Fibroblast of skin of scalp (primary cell): ENCODE measurements at places on chromosomes 13 and 19.
A peak's percentile ranks its signal among the peaks of the same experiment; 100 is the strongest.

DNA sequence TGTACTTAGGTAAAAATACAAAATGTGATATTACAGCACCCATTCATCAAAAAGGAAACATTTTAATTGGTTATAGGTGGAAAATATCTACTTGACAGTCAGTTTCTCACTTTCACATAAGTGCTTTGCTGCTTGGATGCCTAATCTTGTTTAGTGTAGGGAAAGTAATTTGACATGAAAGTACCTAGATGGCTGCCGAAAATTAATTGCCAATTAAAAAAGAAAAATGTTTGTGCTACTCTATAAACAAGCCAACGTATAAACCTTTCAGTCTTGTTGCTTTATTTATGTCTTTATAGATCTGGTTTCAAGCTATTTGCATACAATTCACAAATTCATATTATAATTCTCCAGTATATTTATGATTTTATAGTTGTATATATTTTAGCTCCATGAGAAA, 729.9 kb downstream of the DACH1 start:
- DNase-seq, result no peak

- DNase-seq, result peak; percentile 92
Measured at GRCh38 chr13:45370922-45371406, 30.0 kb upstream of the TPT1 start.

DNA sequence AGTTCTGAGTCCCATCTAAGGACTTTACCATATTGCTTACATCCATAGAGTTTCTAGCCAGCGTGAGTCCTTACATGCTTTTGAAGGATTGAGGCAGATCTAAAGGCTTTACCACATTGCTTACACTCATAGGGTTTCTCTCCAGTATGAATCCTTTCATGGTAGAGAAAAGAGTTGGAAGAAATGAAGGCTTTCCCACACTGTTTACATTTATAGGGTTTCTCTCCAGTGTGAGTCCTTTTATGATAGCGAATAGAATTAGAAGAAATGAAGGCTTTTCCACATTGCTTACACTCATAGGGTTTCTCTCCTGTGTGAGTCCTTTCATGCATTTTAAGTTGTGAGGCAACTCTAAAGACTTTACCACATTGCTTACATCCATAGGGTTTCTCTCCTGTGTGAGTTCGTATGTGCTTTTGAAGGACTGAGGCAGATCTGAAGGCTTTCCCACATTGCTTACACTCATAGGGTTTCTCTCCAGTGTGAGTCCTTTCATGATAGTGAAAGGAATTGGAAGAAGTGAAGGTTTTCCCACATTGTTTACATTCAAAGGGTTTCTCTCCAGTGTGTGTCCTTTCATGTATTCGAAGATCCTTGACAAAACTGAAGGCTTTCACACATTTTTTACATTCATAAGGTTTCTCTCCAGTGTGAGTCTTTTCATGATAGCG, 8.4 kb upstream of the ZNF433 start:
- DNase-seq, result no peak

- DNase-seq, result peak; percentile 82
Measured at GRCh38 chr19:4694211-4694987, 24.3 kb upstream of the MYDGF start.

DNA sequence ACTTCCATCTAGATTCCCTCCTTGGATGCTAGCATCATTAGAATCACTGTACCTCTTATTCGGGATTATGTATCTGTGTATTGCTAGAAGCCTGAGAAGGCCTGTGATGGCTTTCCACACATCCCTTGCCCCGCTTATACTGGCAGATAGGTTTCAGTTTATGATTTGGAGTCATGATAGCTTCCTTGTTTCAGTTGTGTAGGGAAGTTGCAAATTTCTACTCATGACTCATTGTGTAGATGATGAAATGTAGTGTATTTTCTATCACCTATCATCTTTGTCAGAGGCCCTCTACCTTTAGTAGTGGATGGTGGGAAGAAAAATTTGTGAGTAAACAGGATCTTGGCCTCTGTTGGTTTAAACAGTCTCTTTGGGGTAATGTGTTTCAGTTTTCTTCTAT, 165.2 kb downstream of the GGACT start:
- DNase-seq, result peak; percentile 13
